ENCODE measurements at places on chromosomes 11 and 22. TPM values are rescaled to one million over a fixed set of nuclear protein-coding genes. Genes with fewer than 3 reads are reported as not detected.

GRCh38 chr11:79592406-79592805 is 151.6 kb upstream of the TENM4 start:
- no peak for DNase-seq

ANKRD42 gene
- 4.9 TPM for total RNA-seq

DNA sequence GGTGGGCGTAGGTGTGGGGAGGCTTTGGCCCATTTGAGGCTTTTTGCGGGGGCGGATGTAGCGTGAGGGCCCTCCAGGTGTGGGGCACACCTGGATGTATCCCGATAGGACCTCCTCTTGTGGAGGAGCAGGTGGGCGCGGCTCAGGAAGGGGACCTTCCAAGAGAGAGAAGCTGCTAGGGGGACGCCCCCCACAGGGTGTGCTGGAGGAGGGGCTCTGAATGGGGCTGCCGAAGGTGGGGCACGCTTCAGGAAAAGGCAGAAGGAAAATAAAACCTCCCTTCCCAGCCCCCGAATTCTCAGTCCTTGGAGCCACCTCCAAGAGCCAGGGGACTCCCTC is 621 bp downstream of the SGSM1 start:
- DNase-seq = no peak

DNA sequence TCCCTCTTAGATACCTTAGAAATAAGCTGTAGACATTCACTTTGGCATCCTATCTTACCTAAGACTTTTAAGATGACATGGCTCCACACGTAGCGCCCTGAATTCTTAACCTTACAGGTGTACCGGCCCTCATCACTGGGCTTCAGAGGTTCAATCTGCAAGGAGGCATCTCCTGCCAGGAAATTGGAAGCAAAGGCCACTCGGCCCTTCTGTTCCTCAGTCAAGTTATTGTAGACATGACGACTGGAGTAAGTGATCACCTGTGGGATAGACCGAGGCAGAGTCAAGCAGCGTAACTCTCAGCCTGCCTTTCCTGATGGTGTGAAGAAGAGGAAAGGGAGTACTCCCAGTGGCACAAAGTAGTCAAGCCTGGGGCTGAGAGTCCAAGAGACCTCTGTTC is 22.5 kb upstream of the HSPA8 start:
- no peak for DNase-seq

MYBPC3 gene
- 0.25 TPM for total RNA-seq

DNA sequence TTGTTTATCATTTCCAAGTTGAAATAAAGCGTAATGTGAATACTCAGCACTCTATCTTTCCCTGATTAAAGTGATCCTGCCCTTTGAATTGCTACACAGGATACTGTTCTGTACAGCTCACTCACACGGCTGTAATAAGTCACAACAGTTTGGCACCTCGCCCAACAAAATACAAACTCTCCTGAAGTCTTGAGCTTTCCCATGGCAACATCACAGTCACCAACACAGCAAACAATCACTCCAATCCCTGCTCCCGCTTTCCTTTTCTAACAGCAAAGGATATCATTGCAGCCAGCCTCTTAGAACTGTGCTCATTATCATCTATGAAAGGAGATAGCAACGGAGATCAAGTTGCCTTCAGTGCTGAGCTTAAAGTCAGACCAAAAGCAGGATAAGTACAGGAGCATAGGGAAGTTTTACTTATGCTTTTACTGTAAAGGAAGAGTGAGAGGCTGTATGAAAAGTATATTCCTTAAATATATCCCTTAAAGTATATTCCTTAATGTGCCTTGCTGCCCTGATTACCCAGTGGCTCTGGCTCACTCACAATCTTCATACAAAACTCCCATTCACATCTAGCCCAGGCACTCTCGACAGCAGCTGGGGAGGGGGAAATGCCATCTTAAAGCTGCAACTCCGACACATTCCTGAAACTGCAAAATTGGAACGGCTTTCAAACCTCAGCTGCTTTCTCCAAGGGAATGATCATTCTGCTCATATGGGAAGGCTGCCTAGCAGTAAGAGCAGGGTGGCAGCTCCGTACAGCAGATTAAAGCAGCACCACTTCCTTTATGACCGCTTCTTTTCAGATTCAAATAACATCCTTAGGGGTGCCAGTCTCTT is 35.8 kb downstream of the MAML2 start:
- DNase-seq = peak; percentile 50

- DNase-seq = no peak
These were observed 73.5 kb downstream of the BRD1 start for GRCh38 chr22:49753961-49754695.

DNA sequence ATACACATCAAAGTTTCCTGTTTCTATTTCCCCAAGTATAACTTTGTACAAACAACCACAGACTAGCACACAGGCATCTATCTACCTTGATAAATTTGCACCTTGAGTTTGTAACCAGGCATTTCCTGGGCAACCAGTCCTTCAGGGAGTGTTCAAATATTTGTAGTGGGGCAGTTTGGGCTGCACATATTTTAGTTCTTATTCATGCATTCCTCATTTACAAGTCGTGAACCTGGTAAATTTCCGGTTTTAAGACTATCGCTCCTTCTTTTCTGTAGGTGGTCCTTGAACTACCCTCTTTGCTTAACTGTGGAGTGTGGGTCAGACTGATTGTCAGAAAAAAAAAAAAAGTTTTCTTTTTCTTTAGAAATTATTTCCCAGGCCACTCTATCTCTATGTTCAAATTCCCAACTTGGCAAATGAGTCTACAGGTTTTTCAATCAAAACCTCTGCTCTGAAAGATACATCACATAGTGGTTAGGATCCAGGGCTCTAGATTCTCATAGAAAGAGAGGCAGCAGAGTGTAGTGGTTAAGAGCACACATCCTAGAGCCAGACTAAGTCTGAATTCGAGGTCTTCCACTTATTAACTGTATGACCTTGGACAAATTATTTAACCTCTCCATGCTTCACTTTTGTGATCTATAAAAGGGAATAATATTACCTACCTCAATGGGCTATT is 201.5 kb downstream of the SOX6 start:
- no peak for DNase-seq

NDUFS3 gene
- total RNA-seq = 43.8 TPM

MRPL48 gene
- total RNA-seq = 22.7 TPM

- DNase-seq = no peak
These were observed 1.5 kb downstream of the DDB2 start for GRCh38 chr11:47216121-47216798.

HORMAD2 gene
- not detected for total RNA-seq

SPI1 gene
- total RNA-seq = 14.2 TPM

IL18 gene
- total RNA-seq = 5.2 TPM

RASSF10 gene
- 0.08 TPM for total RNA-seq

DNA sequence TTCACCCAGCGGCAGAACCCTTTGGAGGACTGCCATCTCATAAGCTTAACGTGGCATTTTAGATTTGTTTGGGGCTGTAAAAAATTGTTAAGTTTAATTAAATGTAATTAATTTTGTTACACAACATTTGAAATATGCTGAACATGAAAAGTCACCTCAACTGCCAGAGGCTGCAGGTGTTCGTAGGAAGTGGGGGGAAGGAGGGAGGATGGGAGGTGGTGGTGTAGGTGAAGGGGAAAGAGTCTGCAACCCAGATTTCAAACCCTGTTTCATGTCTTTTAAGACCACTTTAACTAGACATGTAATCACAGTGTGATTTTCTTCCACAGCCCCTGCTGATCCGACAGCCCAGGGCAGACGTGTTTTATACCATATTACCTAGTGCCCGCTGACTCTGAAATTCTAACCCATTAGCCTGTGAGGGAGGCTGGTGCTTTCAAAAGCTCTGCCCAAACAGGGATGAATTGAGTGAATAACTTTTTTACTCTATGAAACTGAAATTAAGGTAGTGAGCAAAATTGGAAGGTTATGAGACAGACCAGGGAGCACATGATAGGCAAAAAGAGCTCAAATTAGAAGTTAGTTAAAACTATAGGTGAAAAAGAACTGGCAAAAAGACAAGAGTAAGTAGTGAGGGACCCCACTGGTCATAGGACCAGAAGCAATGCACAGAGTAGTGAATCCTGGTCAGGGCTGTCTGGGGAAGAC is 279.8 kb downstream of the DDX10 start:
- no peak for DNase-seq

DNA sequence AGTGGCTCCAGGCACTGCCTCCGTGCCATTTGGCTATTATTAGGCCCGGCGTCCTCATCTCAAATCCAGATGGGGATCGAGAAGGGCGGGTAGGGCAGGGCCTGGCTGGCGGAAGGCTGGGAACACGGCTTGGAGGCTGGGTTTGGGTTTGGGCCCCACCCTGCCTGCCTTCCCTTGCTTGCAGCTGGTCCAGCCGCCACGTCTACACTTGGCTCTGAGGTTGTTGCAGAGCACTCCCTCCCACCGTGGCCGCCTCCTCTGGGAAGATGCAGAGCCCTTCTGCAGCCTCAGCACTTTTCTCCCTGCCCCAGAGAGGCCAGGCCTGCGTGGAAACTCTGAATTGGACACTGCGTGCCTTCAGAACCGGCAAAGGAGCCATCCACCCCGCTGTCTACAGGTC is 5.2 kb upstream of the SMTN start:
- DNase-seq = no peak

GRCh38 chr11:121497176-121497998 is 44.6 kb upstream of the SORL1-AS1 start:
- no peak for DNase-seq

HBB gene
- total RNA-seq = 3,950 TPM

TMEM126A gene
- total RNA-seq = 9.3 TPM

RAB39A gene
- 3.5 TPM for total RNA-seq

CRACR2B gene
- 2.8 TPM for total RNA-seq

DNA sequence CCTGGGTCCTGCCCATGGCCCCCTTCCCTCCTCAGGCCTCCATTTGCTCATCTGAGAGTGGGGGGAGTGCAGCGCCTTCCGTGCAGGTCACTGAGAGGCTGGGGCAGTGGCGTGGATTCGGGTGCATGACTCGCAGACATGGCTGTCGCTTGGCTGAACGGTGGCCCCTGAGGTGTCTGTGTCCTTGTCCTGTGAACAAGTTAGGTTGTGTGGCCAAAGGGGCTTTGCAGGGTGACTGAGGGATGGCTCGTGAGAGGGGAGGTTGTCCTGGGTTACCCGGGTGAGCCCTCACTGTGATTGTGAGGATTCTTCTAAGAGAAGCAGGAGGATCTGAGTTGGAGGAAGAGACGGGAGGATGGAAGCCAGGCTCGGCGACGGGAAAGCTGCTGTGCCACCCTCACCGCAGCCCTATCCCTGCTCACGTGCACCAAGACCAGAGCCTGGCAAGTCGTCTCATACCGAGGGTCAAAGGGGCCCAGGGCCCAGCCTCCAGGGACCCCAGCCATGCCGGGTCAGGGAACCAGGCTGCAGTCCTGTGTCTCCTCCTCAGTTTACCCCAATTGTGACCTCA is 79.1 kb downstream of the KCNQ1 start:
- DNase-seq = peak; percentile 19

CD6 gene
- 0.59 TPM for total RNA-seq

- peak; percentile 69 for DNase-seq
These were observed 7.6 kb upstream of the CHKA start for GRCh38 chr11:68128682-68129327.

GDPD4 gene
- not detected for total RNA-seq

GRCh38 chr11:48003926-48004325 is 23.6 kb downstream of the PTPRJ start:
- no peak for DNase-seq

GRCh38 chr11:68970921-68971636 is 9.7 kb downstream of the MRGPRD start:
- DNase-seq = no peak

- no peak for DNase-seq
These were observed 353.7 kb downstream of the INSC start for GRCh38 chr11:15468466-15468865.

GRCh38 chr22:19987394-19988306 is 29.0 kb downstream of the ARVCF start:
- DNase-seq = no peak

Data from liver (tissue), 10 donors.